Naive thymus-derived CD8-positive, alpha-beta T cell (primary cell): ENCODE measurements at places on chromosomes 16 and 17. TPM values are rescaled to one million over a fixed set of nuclear protein-coding genes. Genes with fewer than 3 reads are reported as not detected.

The MYH8 gene
- not detected for total RNA-seq

DNA sequence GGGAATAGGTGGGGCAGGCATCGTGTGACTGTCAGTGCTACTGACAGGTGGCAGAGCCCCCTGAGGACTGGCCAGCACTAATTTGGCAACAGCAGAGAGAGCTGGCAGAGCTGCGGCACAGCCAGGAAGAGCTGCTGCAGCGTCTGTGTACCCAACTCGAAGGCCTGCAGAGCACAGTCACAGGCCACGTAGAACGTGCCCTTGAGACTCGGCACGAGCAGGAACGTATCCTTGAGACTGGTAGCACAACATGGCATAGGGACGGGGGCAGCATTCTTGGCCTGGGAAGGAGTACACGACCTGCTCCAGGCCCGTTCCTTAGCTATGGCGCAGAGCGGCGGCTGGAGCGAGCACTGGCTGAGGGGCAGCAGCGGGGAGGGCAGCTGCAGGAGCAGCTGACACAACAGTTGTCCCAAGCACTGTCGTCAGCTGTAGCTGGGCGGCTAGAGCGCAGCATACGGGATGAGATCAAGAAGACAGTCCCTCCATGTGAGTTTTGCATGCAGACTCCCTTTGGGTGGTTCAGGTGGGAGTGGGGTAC, 3.0 kb upstream of the NRN1L start:
- DNase-seq = no peak

DNA sequence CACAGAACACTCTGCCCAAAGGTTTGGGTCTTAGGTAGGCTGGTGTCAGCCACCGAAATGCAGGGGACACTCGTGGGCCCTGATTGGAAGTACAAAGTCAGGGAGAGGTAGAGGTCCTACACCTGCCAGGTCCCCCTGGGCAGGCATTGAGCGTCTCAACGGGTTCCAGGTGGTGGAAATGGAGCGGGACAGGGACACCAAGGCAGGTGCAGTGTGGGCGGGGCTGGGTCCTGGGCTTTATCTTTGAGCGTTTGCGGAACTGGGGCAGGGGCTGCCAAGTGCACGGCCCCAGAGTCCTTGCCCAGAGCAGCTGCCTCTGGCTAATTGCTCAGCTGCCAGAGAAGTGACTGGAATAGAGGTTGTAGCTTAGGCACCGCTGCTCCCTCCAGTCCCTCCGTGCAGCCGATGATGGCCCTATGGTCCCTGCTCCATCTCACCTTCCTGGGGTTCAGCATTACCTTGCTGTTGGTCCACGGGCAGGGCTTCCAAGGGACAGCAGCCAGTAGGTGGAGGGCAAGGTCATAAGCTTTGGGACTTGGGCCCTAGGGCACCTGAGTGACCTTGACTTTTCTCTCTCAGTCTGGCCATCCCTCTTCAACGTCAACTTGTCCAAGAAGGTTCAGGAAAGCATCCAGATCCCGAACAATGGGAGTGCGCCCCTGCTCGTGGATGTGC, at the start of gene ZACN:
Gene ZACN (plus strand): TSS at position 323 of the 675 bp plus-strand sequence. CDS start 83 bp downstream, at position 406.
- DNase-seq = no peak

DNA sequence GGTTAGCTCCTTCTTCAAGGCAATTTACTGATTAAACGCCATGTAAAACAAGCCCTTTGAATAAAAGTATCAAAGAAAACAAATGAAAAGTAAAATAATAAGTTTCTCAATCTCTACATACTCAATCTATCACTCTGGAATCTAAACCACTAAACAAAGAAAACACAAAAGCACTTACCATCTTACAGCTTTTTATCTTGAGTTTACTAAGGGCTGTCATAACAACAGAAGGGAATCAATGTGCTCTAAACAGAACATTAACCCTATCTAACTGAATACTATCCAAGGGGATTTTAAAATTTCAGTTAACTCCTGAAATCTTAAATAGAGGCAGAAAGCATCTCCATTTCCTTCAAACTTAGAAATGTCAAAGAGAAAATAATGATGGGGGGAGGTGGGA, 3.4 kb downstream of the SKA2 start:
- no peak for DNase-seq

DNA sequence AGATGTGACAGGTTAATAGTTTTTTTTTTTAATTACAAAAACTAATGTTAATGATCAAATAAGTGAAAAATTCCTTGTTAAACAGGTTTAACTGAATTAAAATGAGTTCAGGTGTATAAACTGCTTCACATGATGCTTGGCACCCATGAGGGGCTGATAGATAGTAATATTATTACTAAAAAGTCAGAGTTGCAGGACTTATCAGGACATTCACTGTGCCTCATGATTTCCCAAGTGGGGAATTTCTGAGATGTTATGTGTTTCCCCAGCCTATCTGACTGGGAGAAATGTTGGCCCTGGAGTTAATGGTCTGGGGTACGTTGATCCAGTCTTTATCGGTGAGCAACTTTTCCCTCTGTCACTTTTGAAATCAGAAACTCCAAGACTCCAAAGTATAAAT, 102.1 kb downstream of the PLCG2 start:
- DNase-seq = no peak

DNA sequence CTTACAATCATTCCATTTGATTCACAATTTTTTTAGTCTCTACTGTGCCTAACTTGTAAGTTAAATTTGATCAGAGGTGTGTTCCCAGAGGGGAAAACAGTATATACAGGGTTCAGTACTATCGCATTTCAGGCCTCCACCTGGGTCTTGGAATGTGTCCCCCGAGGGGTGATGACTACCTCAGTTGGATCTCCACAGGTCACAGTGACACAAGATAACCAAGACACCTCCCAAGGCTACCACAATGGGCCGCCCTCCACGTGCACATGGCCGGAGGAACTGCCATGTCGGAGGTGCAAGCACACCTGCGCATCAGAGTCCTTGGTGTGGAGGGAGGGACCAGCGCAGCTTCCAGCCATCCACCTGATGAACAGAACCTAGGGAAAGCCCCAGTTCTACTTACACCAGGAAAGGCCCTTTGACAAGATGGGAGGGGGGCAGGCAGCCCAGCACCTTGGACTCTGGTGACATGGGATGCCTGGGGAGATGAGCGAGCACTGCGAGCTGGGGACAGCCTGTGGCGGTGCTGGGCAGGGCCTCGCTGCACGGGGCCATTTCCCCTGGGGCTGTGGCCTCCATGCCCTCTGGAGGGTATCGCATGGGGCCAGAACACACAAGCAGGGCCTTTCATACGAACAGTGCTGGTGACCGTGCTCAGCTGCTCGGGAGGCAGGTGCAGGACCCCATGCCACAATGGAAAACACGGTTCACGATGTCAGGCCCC, 33.9 kb downstream of the PDIA2 start:
- DNase-seq = no peak

The BAIAP3 gene
- total RNA-seq = 5.3 TPM

DNA sequence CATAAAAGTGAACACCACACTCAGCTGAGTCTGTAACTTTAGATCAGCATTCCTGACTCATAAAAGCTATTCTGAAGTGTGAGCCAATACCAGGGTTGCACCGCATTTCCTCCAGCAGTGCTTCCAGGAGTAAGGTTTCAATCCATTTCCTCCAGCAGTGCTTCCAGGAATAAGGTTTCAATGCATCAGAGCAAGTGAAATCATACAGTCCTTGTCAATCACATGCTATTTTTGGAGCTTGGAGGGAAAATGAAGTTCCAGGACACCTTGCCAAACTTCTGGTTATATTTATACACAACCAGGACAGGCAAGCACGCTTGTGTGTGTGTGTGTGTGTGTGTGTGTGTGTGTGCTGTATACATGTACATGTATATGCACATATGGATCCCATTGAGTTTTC, 327.6 kb downstream of the GRIN2A start:
- no peak for DNase-seq

The CACNG1 gene
- total RNA-seq = not detected

GRCh38 chr17:2157675-2158395, 102.9 kb downstream of the HIC1 start:
- DNase-seq = no peak

DNA sequence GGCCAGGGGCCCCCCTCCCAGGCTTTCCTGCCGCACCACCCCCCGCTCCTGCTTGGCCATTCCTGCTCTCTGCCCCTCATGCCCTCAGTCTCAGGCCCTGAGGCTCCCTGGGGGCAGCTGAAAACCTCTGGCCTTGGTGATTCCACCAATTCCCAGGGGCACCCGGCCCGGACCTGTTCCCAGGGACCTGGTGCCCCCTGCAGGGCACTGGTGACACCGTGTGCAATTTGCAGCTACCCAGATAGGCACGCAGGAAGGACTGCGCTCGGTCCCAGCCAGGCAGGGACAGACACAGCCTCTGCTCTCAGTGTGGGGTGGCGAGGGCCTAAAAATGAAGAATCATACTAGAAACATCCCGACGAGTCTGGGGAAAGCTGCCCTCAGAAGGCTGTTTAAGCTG, 13.4 kb downstream of the WFDC1 start:
- no peak for DNase-seq

The PRAC1 gene
- not detected for total RNA-seq
